ENCODE measurements at places on chromosomes 12 and 14. TPM values are rescaled to one million over a fixed set of nuclear protein-coding genes. Genes with fewer than 3 reads are reported as not detected.

BCL11B gene
- polyA plus RNA-seq: not detected

HELB gene
- polyA plus RNA-seq: 0.50 TPM

TCL1B gene
- polyA plus RNA-seq: not detected

TEX22 gene
- 0.46 TPM for polyA plus RNA-seq

CARMIL3 gene
- not detected for polyA plus RNA-seq

ASCL1 gene
- not detected for polyA plus RNA-seq

BRMS1L gene
- 9.5 TPM for polyA plus RNA-seq

WSCD2 gene
- not detected for polyA plus RNA-seq

Measured in GM23248 (cell line).